ENCODE measurements at places on chromosomes 6 and 20.

GRCh38 chr6:11098004-11098403, 4.4 kb downstream of the SMIM13 start:
- no peak overlapping the region for H3K27ac ChIP-seq
- no peaks in the 10 kb centered on the region for H3K27me3 ChIP-seq
- H3K4me3 ChIP-seq: no peak overlapping the region
- no peaks in the 10 kb centered on the region for H3K36me3 ChIP-seq
- DNase-seq: no peak

GRCh38 chr6:39824030-39824926, 32.1 kb downstream of the DAAM2 start:
- DNase-seq: peak; percentile 84

GRCh38 chr6:37182736-37183590, 13.0 kb downstream of the PIM1 start:
- H3K4me3 ChIP-seq: no peak overlapping the region
- no peaks in the 10 kb centered on the region for H3K36me3 ChIP-seq
- no peak overlapping the region for H3K27ac ChIP-seq

DNA sequence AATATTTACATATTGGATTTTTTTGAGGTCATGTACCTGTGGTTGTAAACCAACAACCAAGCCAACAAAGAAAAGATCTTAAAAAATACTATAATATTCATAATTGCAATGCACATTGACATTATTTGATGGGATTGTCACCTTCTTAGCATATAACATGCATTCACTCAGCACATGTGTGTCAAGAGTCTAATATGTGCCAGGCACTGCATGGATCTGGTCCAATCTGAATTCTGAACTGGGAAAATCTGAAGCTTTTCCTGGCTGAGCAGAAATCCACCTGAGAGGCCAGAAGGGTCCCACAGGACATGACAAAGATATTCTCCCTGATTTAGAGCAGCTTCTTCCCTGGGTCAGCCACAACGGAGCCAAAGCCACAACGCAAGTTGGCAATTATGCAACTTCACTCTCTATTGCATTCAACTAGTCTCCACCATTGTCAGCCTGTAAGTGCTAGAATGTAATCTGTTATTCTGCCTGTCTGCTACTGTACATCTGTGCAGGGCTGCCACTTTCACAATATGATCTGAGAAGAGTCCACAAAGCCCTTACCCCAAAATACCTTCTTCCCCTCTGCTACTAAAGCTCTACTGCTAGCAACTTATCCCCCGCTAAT, 17.0 kb upstream of the DDO start:
- no peaks in the 10 kb centered on the region for H3K36me3 ChIP-seq
- no peak overlapping the region for H3K27ac ChIP-seq
- no peak for DNase-seq
- H3K27me3 ChIP-seq: no peaks in the 10 kb centered on the region

- no peaks in the 10 kb centered on the region for H3K27me3 ChIP-seq
- H3K36me3 ChIP-seq: no peaks in the 10 kb centered on the region
- no peak overlapping the region for H3K4me3 ChIP-seq
- H3K27ac ChIP-seq: no peak overlapping the region
- H3K4me1 ChIP-seq: no peaks in the 10 kb centered on the region
Measured at GRCh38 chr6:84035484-84035883, 1.9 kb downstream of the MRAP2 start.

GRCh38 chr20:62019881-62020492, 45.7 kb downstream of the TAF4 start:
- H3K36me3 ChIP-seq: no peaks in the 10 kb centered on the region
- no peak overlapping the region for H3K4me3 ChIP-seq
- H3K4me1 ChIP-seq: peaks cover 63% of the 10 kb centered on the region
- H3K27me3 ChIP-seq: no peaks in the 10 kb centered on the region
- DNase-seq: peak; percentile 85
